ENCODE measurements at places on chromosomes 2 and 18.

- no peak for DNase-seq
Measured at GRCh38 chr18:5415031-5415430, 119.5 kb upstream of the ZBTB14 start.

DNA sequence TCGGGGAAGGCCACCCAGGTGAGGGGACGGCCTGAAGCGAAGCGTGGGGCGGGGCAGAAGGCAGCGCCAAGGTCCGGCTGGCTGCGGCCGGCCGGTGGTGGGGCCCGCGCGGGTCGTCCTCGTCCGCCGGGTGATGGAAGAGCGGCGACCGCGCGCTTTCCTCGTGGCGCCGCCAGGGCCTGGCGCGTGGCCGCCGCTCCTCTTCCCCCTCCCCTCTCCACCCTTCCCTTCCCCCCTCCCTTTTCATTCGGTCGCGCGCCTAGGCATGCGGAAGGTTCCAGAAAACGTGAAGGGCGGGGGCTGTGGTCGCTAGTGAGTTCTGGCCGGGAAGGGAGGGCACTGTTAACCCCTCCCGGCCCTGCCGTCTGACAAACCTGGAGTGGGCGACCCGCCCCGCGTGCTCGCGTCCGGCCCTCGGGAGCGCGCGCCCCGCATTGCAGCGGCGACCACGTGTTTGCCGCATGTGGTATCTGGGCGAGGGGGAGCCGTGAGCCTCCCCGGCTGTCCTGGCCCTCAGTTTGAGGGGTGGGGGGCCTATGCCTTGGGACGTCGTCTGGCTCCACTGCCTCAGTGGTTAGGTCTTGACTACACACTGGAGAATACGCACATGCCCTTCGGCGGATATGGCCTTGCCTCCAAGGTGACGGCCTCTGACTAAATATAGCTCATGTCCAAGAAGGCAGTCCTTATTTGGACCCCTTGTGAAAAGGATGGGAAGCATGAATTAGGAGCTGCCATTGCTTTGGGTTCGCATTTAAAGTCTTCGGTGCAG, 579 bp downstream of the MAT2A start:
- peak; percentile 63 for DNase-seq

DNA sequence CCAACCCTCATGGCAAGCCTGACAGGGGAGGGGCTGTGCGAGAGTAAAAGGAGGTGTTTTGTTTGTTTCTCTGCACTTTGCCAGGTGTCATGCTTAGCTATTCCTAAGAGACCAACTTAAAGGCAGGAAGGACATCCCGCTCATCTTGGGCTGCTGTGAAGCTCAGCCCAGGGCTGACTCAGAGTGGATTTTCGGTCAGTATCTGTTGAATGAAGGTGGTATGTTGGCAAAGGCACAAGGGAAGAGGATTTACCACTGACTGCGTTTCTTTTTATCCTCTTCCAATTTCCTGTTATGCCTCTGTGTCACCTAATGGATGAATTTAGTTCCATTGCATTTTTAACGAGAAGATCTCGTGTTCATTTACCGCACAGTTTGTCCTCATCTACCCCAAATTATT, 18.9 kb downstream of the TRPM8 start:
- DNase-seq = no peak

DNA sequence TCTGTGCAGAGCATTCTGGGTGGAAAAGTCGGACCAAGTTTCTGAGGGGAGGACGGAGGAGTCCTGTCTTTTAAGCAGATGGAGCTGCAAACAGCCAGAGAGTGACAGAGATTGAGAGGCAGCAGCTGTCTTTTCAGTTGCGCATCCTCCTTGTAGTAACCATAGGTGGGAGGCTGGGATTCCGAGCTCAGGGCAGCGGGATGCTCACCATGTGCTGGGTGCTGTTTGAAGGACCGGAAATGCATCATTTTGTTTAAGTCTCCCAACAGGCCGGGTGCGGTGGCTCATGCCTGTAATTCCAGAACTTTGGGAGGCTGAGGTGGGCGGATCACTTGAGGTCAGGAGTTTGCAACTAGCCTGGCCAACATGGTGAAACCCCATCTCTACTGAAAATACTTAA, 93.4 kb downstream of the AGAP1 start:
- DNase-seq = no peak

DNA sequence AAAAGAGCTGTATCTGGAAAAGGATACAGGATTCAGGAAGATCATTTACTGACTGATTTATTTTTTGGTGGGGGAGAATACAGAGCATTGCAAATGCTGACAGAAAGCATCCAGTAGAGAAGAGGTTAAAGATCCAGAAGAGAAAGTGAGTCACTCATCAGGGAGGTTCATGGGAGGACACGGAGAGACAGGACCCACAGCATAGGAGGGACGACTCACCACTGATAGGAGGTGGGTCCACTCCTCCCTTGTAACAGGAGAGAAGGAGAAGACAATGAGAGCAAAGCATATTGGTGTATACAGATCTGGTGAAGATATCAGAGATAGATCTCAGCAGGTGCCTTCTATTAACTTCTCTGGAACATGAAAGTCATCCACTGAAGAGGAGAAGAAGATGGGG, 142.4 kb upstream of the AQP4 start:
- DNase-seq = peak; percentile 5

- DNase-seq = no peak
Measured at GRCh38 chr2:169709981-169710380, 15.7 kb downstream of the PHOSPHO2 start.

- DNase-seq = peak; percentile 95
Measured at GRCh38 chr2:70523996-70524965, 29.3 kb downstream of the TGFA start.

- peak; percentile 52 for DNase-seq
Measured at GRCh38 chr2:56522605-56523089, 338.9 kb downstream of the CCDC85A start.

GRCh38 chr2:157559061-157559460, 69.6 kb downstream of the ACVR1C start:
- no peak for DNase-seq

DNA sequence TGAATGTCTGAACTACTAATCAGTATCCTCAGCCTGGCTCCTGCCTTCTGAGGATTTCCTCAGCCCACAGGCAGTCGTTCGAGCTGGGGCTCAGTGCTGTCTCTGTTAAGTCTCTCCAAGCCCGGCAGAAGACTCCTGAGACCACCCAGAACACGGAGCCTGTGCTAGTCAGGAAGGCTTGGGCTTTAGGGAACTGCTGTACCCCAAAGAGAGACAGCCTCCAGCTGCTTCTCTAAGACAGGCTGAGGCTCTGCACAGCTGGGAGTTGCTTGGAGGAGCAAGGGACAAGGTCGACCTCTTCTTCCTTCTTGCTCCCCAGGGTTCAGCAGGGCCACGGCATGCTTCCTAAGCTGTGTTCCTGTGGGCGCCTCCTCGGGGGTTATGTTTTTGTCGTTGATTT, 283.4 kb upstream of the MYT1L start:
- DNase-seq = no peak

DNA sequence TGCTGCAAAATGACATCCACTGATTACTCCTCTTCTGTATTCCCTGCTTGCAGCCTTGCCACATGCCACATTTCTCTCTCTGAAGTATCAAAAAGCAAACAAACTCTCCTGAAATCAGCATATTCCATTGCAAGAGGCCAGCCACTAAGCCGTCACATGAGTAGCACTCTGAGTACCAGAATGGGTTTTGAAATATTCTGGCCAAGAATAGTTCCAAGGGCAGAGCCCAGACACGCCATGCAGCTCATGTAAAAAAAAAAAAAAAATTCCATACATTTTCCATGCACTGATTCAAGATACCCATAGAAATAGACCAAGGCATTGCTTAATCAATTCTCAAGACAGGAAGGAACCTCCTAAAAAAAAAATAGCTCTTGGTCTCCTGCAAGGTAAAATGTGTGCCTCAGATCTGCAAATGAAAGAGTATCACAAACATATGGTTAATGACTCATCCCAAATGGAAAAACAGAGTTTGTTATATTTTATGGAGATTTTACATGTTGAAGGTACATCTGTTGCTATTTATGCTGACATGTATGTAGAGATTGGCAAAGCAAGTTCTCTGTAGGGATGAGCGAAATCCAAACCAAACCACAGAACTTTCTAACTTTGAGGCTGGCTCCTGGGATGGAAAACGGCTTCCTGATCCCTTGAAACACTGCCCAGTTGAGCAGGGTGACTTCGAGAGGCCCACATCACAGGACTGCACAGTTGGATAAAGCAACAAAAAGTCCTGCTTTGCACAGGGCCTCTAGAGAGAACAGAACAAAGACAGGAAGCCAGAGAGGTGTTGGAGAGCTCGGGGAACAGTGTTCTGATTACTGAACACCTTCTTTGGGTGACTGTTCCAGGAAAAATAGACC, 346.2 kb downstream of the ZNF521 start:
- DNase-seq = no peak

DNA sequence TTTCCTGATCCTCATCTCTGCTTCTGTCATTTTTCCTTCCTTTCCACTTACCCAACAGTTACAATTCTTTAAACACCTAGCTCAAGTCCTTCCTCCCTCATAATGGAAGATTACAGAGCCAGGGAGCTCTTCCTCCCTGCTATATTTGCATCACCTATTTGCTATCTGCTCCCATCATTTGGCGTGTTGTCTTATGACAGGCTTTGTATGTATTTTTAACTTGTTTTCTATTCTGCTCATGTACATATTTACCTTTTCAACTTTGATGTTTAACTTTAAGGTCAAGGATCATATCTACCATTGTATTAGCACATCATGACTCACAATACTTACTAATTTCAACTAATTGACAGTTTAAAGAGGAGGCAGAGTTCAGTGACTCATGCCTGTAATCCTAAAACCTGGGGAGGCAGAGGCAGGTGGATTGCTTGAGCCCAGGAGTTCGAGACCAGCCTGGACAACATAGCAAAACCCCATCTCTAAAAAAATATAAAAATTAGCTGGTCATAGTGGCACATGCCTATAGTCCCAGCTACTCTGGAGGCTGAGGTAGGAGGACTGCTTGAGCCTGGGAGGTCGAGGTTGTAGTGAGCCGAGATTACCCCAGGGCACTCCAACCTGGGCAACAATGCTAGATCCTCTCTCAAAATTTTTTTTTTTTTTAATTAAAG, 308.0 kb upstream of the STON1 start:
- DNase-seq = peak; percentile 49

- no peak for DNase-seq
Measured at GRCh38 chr2:14501061-14501460, 131.5 kb upstream of the LRATD1 start.

GRCh38 chr2:12106440-12107080, 360.1 kb downstream of the LPIN1 start:
- DNase-seq = peak; percentile 97

DNA sequence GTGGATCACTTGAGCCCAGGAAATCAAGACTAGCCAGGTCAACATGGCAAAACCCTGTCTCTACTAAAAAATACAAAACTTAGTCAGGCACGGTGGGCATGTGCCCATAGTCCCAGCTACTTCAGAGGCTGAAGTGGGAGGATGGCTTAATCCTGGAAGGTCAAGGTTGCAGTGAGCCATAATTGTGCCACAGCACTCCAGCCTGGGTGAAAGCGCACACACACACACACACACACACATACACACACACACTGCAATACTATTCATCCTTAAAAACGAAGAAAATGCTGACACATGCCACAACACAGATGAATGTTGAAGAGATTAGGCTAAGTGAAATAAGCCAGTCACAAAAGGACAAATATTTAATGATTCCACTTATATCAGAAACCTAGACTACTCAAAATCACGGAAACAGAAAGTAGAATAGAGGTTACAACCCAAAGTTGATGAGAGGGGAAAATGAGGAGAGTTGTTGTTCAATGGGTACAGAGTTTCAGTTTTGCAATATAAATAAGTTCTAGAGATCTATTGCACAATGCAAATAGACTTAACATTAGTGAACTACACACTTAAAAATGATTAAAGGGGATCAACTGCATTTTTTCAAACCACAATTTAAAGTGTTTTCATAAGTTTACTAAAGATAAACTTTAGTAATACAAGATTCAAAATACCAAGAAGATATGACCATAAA, 114.5 kb downstream of the USP34 start:
- DNase-seq = peak; percentile 45

- no peak for DNase-seq
Measured at GRCh38 chr2:142865924-142866323, 11.5 kb upstream of the KYNU start.

GRCh38 chr2:155060896-155061295, 362.4 kb downstream of the KCNJ3 start:
- DNase-seq = no peak

- DNase-seq = no peak
Measured at GRCh38 chr2:190062053-190062452, 476 bp downstream of the MSTN start.

- DNase-seq = peak; percentile 9
Measured at GRCh38 chr2:143263066-143263625, 133.9 kb downstream of the ARHGAP15 start.

GRCh38 chr2:21233194-21233593, 109.4 kb downstream of the TDRD15 start:
- DNase-seq = no peak

DNA sequence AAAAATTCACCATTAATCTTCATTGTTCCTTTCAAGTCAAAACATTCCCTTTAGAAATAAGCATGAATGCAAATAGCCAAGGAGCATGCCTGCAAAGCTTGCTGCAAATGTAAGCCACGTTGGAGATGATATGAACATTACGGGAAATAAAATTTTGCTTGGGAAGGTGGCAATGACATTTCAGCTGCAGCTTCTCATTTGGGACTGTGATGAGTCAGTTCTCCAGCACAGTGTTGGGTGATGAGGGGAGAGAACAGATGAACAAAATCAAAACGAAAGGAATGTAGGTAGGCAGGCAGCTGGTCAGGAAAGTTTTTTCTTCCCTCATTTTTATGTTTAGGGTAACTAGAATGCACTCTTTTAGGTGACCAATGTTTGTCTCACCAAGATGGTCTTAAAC, 65.3 kb upstream of the CHRNA1 start:
- no peak for DNase-seq

- DNase-seq = no peak
Measured at GRCh38 chr2:47203995-47204394, 48.9 kb upstream of the STPG4 start.

- DNase-seq = no peak
Measured at GRCh38 chr2:18903750-18904149, 314.4 kb upstream of the NT5C1B start.

DNA sequence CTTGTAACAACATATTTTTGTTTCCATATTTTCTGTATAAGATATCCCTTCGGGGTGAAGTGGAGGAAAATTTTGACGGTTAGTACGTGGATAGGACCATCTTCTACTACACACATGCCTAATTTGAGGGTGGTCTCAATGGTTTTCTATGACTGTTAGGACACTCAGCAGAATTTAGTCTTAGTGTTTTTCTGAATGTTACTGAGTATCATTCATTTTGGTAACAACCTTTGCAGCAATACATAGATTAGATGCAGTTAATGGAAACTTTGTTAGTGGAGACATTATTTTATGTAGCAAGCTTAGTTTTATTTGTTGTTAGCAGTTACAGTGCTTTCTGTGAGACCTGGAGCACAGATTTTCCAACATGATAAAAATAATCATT, 1.6 kb downstream of the ITGAV start:
- DNase-seq = no peak

GRCh38 chr2:232485348-232485756, 2.3 kb downstream of the ECEL1 start:
- no peak for DNase-seq

- DNase-seq = no peak
Measured at GRCh38 chr18:47983946-47984345, 53.5 kb upstream of the SMAD2 start.

- DNase-seq = no peak
Measured at GRCh38 chr2:112310906-112311305, 35.5 kb downstream of the ZC3H6 start.

GRCh38 chr18:47151439-47151838, 1.1 kb upstream of the HDHD2 start:
- no peak for DNase-seq

GRCh38 chr18:9742524-9743131, 34.5 kb downstream of the RAB31 start:
- DNase-seq = peak; percentile 61

- no peak for DNase-seq
Measured at GRCh38 chr2:45497355-45497754, 113.7 kb downstream of the SRBD1 start.
